ENCODE measurements at places on chromosomes 6 and 20.

GRCh38 chr20:18857640-18858039 is 44.1 kb downstream of the SCP2D1 start:
- no peak for DNase-seq

DNA sequence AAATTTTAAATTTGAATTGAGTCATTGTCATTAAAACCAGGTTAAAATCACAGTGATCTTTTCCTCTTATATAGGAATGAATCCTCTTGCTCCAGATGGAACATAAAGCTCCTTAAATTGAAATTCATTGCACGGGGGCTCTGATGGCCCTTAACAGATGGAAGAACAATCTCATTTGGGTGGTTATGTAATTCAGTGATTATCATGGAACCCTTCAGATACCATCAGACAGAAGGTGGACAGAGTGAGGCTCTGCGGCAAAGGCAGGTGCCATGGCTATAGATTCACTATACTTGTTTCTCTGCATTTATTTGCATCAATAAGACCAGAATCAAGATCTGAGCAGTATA is 17.8 kb upstream of the RNF182 start:
- DNase-seq, result no peak

DNA sequence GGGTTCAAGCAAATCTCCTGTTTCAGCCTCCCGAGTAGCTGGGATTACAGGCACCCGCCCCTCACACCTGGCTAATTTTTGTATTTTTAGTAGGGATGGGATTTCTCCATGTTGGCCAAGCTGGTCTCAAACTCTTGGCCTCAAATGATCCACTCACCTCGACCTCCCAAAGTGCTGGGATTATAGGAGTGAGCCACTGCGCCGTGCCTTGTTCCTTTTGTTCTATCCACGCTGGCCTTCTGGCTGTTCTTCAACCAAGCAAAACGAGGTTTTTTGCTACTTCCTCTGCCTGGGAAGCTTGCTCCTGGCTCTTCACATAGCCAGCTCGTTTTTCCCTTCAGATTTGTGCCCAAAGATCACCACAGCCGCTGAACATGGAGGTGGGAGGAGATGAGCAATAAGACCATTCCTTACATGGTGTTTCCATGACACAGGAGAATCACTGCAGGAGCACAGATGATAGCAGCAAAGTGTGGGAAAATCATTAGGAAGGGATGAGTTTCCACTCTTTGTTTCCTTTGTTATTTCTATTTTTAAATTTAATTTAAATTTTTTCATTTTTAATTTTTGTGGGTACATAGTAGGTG is 201.0 kb upstream of the ZNF217 start:
- no peak for DNase-seq

- no peak for DNase-seq
Observed at GRCh38 chr6:43262780-43263313, 19.6 kb downstream of the TTBK1 start.

DNA sequence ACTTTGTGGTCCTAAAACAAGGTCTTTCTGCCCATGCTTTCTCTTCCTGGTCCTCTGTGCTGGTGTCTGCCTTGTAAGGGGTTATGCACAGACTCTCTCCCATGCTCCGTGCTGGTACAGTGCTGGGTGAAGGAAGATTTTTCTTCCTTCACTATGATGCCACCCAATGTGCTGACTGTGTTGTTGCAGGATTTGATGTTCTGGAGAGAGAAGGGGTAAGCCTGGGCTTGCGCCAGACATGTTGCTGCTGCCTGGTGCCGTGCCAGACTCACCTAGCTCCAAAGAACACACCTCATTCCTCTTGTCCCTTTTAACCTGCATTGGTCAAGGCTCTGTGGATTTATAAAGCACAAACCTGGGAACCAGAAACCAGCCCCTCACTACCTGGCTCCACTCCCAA is 28.4 kb upstream of the ARMH2 start:
- no peak for DNase-seq

- DNase-seq, result no peak
Observed at GRCh38 chr20:24915892-24916291, 33.2 kb upstream of the CST7 start.

- DNase-seq, result no peak
Observed at GRCh38 chr20:47040506-47041125, 146.0 kb downstream of the EYA2 start.

GRCh38 chr6:131023834-131024504 is 39.1 kb downstream of the EPB41L2 start:
- DNase-seq, result no peak

- DNase-seq, result no peak
Observed at GRCh38 chr6:108097882-108098281, 23.3 kb upstream of the OSTM1 start.

GRCh38 chr20:53712212-53712977 is 118.8 kb upstream of the ZNF217 start:
- no peak for DNase-seq

DNA sequence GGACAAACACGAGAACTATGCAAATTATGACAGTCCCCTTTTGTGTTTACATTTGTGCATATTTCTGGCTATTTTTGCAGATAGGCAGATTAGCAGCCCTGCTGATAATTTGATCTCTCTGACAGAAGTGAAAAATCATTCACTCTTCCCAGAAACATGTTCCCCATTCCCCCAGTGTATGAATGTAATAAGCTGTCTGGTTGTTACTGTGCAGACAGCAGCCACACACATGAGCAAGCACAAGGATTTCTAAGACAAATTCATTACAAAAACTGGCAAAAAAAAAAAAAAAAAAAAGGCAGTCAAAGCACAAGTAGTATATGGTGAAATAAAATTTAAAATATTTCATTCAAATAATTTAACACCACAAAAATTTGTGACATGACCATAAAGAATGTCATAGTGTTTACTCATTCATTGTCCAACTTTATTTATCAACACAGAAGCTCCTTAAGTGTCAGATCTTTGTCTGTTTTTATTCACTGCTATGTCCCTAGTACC is 95.5 kb upstream of the VGLL2 start:
- no peak for DNase-seq

DNA sequence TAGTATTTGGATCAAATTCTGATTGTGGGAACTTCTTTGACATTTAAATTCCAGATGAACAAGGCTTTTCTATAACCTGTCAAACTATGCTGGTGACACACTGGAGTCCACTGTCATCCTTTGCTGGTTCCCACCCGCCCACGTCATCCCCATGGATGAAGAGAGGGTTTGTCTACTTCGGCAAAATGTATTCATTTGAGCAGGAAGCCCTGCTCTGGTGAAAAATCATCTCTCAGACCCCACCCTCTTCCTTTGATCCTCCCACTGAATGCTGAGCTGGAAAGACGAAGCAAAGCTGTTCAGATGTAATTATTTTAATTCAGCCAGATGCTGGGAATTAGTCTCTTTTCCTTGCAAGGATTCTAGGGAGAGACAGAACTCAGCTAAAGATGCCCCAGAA is 50.5 kb downstream of the CPNE5 start:
- no peak for DNase-seq

DNA sequence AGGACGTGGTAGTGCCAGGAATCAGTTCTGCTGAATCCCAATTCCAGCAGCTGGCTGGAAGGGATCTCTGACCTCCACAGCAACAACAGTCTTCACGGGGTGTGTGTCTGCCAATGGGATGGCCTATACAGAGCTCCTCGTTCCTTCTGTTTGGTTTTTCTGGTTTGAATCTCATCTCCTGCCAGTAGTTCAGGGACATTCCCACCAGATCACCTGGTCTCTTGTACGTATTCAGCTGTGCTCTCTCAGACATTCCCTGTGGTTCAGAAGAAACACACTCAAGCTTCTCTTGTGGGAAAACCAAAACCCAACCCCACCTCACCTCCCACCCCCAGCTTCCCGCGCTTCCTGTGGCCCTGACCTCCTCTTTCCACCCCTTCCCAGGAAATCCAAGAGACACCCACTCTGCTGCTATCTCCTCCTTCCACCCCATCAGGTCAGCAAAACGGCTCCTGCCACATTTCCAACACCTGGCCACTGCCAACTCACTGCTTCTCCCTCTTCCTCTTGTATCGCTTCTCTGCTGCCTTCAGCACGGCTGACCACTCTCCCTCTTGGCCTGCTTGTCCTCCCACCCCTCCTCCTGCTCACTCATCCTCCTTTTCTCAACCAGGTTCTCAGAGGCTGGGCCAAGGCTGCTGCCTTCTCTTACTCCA is 63.3 kb upstream of the PTGIS start:
- DNase-seq, result no peak

GRCh38 chr6:29661071-29661470 is 4.2 kb downstream of the MOG start:
- no peak for DNase-seq

- DNase-seq, result no peak
Observed at GRCh38 chr6:47681201-47681990, 17.0 kb upstream of the ADGRF4 start.

- no peak for DNase-seq
Observed at GRCh38 chr6:111604259-111605099, 1.2 kb downstream of the TRAF3IP2 start.

DNA sequence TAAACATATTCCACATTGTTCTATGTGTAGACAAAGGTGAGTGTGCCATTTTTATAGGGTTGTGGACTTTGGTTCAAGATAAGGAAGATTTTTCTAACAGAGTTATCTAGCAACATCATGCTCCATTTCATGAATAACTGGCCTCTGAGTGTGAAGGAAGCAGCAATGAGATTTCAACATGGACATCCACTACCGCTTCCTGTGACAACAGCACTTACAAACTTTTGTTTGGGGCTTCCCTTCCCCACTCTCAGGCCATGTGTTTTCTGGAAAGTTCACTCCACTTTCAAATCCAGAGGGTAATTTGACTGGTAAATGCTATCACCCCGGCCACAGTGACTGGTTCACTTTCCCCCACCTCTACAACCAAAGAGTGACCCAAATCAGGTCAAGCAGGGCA is 38.1 kb upstream of the PROKR2 start:
- no peak for DNase-seq

- DNase-seq, result no peak
Observed at GRCh38 chr20:46631874-46632446, 19.3 kb downstream of the SLC13A3 start.

GRCh38 chr6:20444786-20445271 is 43.1 kb downstream of the E2F3 start:
- no peak for DNase-seq

- no peak for DNase-seq
Observed at GRCh38 chr6:5752391-5752680, 254.4 kb downstream of the NRN1 start.

GRCh38 chr6:142679907-142680700 is 264.9 kb downstream of the HIVEP2 start:
- DNase-seq, result no peak

DNA sequence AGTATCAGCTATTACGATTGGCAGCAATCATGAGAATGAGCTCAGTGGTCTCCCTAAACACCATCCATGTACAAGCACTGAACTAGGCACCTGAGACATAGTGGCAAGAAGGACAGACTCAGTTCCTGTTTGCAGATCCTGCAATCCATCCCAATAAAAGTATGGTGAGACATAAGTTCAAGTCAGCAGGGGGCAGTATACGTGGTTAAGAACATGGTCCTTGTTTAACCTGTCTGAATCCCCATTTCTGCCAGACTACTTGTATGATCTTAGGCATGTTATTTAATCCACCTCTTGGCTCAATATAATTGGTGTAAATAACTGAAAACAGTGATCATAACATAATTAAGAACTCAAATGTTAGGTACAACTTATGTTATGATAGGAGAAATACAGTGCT is 33.2 kb upstream of the PNISR start:
- no peak for DNase-seq

GRCh38 chr6:72421387-72421786 is 200.5 kb upstream of the KCNQ5 start:
- DNase-seq, result no peak

GRCh38 chr20:58287638-58288037 is 21.9 kb upstream of the RAB22A start:
- DNase-seq, result no peak

- peak; percentile 19 for DNase-seq
Observed at GRCh38 chr6:159969204-159969912, 476 bp downstream of the IGF2R start.

DNA sequence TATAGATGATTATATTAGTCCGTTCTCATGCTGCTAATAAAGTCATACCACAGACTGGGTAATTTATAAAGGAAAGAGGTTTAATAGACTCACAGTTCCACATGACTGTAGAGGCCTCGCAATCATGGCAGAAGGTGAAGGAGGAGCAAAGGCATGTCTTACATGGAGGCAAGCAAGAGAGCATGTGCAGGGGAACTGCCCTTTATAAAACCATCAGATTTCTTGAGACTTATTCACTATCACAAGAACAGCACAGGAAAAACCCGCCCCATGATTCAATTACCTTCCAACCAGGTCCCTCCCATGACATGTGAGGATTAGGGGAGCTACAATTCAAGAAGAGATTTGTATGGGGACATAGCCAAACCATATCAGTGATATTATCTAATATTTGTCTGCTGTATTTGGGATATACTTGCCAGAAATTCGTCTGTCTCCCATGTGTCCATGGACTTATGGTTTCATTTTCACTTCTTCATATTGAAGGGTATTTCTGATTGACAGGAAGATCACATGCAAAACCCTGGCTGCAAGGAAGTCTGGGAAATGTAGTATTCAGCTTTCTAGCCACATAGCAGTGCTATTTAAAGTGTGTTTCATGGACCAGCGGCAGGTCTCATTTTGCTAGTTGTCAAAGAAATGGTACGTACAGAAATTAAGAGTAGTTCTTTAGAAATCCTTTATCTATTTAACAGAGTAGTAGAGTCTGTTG is 50.5 kb upstream of the PAK5 start:
- no peak for DNase-seq

GRCh38 chr20:61556673-61557072 is 304.6 kb downstream of the CDH4 start:
- no peak for DNase-seq

DNA sequence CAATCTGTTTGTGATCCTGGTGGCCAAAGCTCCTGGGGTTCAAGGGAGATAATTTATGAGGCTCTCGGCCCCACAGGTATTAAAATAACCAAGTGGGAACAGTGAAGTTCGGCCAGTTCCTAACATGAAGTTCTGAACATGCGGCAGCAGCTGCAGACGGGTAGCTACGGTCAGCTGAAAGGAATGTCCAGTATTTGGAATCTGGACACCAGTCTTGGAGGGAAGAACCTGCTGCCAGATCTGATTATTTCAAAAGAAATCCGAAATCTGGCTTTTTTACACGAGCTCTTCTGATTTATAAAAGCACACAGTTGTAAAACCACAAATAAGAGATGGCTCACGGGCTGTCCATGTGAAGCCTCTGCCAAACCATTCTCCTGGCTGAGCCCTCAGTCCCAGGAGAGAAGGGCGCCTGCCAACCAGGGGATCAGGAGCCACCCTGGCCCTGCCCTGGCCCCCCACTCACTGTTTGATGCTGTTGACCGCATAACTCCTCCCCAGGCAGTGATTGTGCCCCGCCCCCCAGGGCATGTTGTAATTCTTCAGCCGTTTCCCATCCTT is 28.2 kb upstream of the KCNB1 start:
- no peak for DNase-seq

DNA sequence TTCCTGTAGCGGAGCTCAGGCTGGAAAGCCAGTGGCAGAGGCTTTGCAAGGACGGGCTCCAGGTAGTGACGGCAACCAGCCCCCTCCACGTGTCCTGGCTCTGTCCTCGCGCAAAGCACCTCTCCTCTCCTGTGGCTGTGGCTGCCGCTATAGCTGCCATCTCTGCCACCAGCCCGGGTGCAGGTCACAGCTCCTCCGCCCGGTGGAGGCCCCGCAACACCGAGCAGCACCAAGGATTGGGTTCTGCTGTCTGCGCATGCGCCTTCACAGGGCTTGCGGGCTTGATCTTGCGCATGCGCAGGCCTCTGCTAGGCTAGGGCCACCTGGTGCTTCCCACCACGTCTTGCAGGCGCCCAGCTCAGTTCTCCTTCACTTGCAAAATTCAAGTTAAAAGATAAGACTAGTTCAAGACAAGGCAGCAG is 625.4 kb downstream of the QKI start:
- peak; percentile 31 for DNase-seq

- DNase-seq, result no peak
Observed at GRCh38 chr6:108171291-108171917, 5.6 kb downstream of the NR2E1 start.

All from activated T-helper 1 cell treated with anti-CD3 and anti-CD28 coated beads, Interleukin-12 subunit alpha, Interleukin-12 subunit beta, Interleukin-2, Interleukin-4 antibody, amounts not matched to agents 30 ng/mL and 10 ng/mL and 1 ng/mL, durations not matched to agents 14 hours and 24 hours and 36 hours (primary cell).